Astrocyte of the hippocampus (primary cell): ENCODE measurements at places on chromosomes 11 and 22.

DNA sequence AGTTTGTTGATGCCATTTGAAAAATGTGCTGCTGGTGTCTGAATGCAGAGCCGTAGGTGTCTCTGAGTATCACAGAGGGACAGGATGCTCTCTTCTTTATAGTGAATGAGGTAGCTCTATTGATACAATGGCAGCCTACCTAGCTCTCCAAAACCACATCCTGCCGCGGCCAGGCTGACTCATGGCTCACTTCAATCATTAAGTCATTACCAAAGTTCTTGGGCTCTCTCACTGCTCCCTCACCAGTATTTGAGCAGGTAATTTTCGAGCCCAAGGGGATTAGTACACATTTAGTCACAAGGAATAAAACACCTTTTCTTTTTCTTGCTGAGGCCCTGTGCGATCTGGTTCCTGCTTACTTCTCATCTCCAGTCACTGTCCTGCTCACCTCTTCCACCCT, 509.0 kb upstream of the LARGE1 start:
- no peak for DNase-seq

GRCh38 chr11:123180166-123180565, 14.9 kb downstream of the CLMP start:
- DNase-seq: no peak

GRCh38 chr22:37497062-37497599, 10.9 kb upstream of the MFNG start:
- peak; percentile 97 for DNase-seq

DNA sequence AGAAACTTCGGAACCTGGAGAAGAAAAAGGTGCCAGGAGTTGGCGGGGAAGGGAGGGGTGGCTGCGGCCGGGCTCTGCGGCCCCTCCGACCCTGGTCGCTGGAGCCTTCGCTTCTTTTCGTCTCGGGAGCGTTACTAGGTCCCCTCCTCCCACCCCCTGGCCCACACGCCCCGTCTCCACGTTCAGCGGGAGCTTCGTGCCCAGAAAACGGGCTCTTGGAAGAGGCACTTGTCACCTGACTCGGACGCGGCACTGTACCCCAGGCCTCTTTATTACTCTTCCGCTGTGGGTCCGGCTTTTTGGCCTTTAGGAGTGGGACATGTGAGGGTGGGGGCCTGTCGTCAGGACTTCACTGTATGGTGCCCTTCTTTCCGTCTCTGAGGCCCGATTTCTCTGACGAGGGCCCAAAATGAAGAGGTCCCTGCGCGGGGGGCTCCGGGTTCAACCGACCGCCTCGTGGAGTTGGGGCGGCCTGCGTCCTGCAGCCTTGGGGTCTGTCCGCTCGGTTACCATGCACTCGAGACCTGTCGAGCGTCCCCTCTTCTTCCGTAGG, 1.2 kb downstream of the CAPRIN1 start:
- DNase-seq: peak; percentile 18

GRCh38 chr11:77089004-77089545, 13.6 kb upstream of the OMP start:
- DNase-seq: no peak

DNA sequence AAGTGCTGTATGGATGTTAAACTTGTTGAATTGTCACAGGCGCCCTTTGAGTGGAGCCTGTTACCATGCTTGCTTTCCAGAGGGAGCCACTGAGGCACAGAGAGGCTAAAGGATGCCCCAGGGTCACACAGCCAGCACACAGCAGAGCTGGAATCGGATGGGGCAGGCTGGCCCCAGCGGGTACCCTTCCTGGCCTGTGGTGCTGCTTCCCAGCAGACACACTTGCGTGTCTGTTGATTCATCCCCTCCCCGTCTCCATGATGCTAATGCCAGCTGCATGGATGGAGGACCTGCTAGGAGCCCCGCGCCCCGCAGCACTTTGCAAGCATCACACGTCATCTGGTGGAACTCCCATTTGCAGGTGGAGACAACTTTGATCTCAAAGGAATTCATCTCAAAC, 52.4 kb upstream of the SHISAL1 start:
- no peak for DNase-seq

GRCh38 chr11:27571154-27571810, 64.7 kb upstream of the LIN7C start:
- DNase-seq: peak; percentile 62

GRCh38 chr11:73126804-73127480, 15.2 kb downstream of the FCHSD2 start:
- no peak for DNase-seq
